Mucosa of gallbladder (tissue), 1 donor: ENCODE measurements at places on chromosomes 16 and 17.

DNA sequence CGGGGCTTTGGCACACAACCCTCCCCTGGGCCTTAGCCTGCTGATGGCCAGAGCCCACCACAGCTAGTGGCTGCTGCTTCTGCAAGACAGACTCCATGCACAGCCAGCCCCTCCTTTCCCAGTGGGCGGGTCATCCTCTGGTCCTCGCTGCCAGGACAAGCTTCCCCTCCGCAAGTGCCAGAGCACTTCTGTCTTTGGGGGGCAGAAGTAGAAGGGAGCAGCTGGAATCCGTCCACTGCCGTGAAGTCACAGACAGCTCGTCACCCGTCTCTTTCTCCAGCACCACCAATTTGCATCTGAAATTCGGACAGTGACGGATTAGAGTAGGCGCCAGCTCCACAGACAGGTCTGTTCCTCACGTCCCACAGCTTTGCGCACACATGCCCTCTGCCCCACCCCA, 31.3 kb upstream of the NAT9 start:
- DNase-seq: no peak

DNA sequence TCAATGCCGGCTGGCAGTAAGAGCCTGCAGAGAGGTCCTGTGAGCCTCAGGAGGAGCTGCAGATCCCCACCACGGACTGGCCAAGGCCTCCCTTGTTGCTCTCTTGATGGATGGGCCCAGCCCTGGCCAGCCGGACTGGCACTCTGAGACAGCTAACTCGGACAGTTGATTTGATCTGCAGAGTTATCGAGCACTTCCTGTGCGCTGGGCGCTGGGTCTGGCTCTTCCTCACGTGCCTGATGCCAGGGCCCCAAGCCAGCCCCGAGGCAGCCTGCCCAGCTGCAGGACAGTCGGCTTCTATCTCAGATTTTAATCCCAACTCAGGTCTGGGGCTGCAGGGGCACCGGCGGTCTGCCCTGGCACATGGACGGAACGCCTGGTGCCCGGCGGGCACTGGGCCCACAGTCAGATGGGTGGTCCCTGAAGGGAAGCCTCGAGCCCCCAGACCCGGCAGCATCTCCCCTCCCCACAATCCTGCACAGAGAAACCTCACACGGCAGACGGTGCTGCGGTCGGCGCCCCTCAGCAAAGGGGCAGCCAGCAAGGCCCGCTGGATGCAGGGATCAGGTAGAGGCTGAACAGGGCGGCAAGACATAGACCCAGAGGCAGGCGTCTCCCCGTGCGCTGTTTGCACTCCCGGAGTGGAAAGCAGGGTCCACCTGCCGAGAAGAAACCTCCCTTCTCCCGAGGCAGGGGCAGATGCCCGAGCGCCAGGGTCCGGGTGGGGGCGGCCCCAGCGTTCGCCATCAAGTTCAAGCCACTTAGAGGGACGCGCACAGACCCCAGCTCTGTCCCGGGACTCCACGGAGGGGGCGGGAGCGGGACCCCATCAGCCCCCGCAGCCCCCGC, 34.0 kb downstream of the TIMM22 start:
- DNase-seq: no peak

- no peak for DNase-seq
Measured at GRCh38 chr17:21304091-21304490, 19.6 kb downstream of the MAP2K3 start.

GRCh38 chr17:19714542-19715411, 1.6 kb downstream of the SLC47A2 start:
- DNase-seq: peak; percentile 53

GRCh38 chr16:57471852-57472664, 9.6 kb downstream of the POLR2C start:
- peak; percentile 72 for DNase-seq

- DNase-seq: no peak
Measured at GRCh38 chr16:83698964-83699363, 108.8 kb upstream of the HSBP1 start.

DNA sequence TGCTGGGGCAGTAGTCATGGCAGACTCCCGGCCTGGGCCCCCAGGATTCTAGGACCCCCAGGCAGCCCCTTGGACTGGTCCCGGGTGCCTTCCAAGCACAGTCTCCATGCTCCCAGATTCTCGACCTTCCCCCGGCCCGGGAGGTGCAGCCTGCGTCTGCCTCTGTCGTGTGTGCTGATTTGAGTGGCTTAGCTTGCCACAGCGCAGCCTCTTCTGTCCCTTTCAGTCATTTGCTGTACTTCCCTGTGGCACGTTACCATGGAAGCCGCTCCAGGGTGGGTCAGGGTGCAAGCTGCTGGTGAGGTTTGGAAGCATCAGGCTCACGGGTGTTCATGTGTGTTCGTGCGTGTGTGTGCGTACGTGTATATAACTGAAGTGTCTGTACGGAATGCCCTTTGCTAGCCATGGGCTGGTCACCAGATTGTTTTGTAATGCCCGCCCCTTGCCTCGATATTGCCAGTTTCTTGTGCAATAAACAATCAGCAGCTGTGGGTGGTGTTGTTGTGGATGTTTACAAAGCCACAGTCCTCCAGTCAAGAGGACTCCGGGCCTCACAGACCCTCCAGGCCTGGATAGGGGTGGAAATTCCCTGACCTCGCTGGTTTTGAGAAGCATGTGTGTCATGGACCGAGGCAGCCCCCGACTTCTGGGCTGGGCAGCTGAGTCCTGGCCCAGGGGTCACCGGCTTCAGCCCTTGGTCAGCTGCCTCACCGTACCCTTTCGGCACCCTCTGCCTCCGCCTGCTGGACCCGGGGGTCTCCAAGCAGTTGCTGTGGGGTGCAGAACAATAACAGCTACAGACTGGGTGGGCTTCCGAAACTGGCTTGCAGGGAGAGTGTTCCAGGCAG, 9.7 kb upstream of the CLEC18A start:
- no peak for DNase-seq

- DNase-seq: no peak
Measured at GRCh38 chr17:39402890-39403605, 1.6 kb upstream of the FBXL20 start.

- DNase-seq: no peak
Measured at GRCh38 chr17:77437017-77437416, 296.2 kb downstream of the SEC14L1 start.

GRCh38 chr17:82519971-82520903, 705 bp downstream of the FOXK2 start:
- no peak for DNase-seq

GRCh38 chr17:36672403-36672918, 71.1 kb downstream of the MRM1 start:
- DNase-seq: no peak
